ENCODE measurements at places on chromosomes 12 and 14. TPM values are rescaled to one million over a fixed set of nuclear protein-coding genes. Genes with fewer than 3 reads are reported as not detected.

- no peaks in the 10 kb centered on the region for H3K27me3 ChIP-seq
- peaks cover 25% of the 10 kb centered on the region for H3K4me1 ChIP-seq
Measured at GRCh38 chr12:90234472-90234871, 525.8 kb upstream of the ATP2B1 start.

- H3K4me1 ChIP-seq, result peaks cover 23% of the 10 kb centered on the region
- DNase-seq, result no peak
- H3K27ac ChIP-seq, result no peak overlapping the region
- no peak overlapping the region for H3K4me3 ChIP-seq
- no peaks in the 10 kb centered on the region for H3K27me3 ChIP-seq
- H3K36me3 ChIP-seq, result no peaks in the 10 kb centered on the region
Measured at GRCh38 chr14:32419429-32419828, 90.3 kb downstream of the AKAP6 start.

- peaks cover 2% of the 10 kb centered on the region for H3K36me3 ChIP-seq
- no peak for DNase-seq
- H3K27me3 ChIP-seq, result no peaks in the 10 kb centered on the region
- H3K27ac ChIP-seq, result no peak overlapping the region
Measured at GRCh38 chr12:83859021-83859420, 1053.6 kb downstream of the SLC6A15 start.

The SYT1 gene
- 2.1 TPM for total RNA-seq

The AKAP3 gene
- 0.65 TPM for total RNA-seq
